ENCODE measurements at places on chromosomes 6 and 20.

DNA sequence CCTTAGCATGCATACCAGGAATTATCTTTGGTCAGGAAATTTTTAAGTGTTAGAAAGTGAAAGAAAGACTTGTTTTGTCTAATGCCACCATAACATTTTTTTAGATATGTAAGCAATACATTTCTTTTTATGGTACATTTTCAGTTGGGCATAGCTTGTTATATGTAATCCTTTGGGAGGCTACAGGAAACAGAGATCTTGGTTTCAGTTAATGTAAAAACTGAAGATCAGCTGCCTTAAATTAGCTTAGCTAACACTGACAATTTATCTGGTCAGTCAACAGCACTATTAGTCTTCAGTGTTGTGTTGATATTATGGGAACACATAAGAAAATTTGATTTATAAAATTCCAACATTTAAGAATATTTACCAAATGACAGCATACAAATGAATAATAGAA, 78.6 kb upstream of the SMIM8 start:
- no peak for DNase-seq

GRCh38 chr6:158174514-158174913, 6.4 kb downstream of the GTF2H5 start:
- DNase-seq = no peak

DNA sequence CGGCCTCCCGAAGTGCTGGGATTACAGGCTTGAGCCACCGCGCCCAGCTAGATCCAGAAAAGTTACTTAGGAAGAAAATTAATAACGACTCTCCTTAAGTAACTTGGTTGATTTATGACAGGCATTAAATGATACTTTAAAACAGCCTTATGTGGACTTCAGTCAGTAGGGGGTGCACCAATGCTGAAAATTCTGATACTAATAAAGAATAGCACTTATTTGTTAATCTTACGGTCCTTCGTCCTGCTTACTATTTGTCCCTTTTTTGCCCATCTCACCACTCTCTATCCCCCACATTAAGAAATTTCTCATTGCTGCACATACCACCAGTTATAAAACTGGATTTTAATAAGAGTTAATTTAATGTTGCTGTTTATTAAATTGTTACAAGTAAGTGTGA, 12.7 kb upstream of the PRELID3B start:
- DNase-seq = no peak

DNA sequence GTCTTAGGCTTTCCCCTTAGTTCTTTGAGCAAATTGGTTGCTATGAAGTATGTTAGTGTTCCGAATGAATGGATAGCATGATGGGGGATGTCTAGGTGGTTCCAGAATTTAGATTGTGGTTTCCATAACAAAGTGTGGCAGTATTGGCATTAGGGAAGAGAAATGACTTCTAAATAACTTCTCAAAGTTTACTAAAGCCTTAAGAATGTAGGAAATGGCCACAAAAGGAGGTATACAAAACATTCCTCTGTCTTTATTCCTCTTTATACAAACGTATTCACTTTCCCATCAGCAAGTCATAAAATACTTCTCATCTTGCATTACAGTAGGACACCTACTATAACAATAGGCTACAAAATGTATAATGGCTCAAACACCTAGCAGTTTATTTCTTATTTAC, 279.6 kb downstream of the ESR1 start:
- DNase-seq = no peak

DNA sequence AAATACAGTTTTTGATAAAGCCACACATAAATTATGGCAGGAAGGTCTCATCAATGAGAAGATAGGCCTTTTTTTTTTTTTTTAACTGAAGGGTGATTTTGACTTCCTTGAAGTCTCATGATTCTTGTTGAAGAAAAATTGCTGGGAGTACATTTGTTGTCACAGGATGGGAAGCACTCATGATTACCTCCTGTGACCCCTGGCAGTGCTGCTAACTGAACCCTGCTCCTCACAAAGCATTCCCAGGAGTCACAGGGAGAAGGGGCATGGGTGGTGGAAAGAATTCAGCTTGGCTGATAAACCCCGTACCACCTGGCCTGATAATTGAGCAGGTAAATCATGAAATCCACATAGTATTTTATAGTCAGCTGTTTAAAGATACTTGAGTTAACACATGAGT, 86.9 kb downstream of the CD109 start:
- no peak for DNase-seq

- DNase-seq = no peak
These were observed 33.4 kb upstream of the PRND start for GRCh38 chr20:4688305-4688704.

DNA sequence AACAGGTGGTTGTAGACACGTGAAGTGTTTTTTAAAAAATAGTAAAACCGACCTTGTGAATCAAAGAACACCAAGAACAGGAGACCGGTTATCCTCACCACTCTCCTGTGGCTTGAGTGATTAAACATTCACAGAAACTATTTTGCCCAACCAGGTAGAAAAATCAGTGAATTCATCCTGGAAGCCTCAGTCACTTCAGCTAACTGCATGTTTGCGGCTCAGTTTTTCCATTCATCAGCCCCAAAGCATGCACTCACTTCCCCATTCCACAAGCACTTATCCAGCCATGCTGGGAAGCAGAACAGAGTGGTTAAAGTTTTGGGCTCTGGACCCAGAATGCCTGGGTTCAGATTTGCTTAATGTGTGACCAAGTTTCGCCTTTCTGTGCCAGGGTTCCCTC, 2.4 kb downstream of the LRRN4 start:
- no peak for DNase-seq

DNA sequence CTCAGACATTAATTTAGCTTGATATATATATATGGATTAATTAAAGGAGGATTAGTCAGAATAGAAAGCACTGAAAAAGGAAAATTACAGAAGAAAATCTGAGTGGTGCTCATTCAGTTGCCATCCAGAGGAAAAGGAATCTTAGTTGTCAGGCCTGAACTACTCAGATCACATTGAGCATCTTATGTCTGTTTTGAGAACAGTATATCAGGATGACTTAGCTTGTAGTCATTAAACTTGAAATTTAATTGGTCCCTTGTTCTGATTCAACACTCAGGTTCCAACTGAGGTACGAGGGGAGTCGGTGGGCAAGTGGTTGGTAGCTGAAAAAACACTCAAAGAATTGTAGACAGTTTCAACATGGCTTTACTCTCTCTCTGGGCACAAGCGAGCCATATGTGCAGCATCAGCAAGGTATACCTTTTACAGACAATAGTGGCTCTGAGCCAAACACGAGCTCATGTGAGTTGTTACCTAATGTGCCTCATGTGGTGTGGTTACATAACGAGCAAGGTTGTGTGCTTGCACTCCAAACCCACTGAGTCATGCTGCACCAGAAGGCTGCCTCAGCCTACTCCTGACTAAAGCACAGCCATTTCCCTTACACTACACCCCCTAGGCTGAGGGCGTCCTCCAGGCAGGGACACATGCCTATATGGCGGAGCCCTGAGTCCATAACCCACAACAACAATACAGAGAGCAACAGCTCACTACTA, 73.0 kb upstream of the HMGN3 start:
- DNase-seq = peak; percentile 63

GRCh38 chr20:14288341-14289330, 48.8 kb downstream of the FLRT3 start:
- no peak for DNase-seq

- DNase-seq = no peak
These were observed 69.5 kb upstream of the MC3R start for GRCh38 chr20:56179051-56179450.

GRCh38 chr6:142414462-142415250, 112.8 kb downstream of the ADGRG6 start:
- DNase-seq = no peak

DNA sequence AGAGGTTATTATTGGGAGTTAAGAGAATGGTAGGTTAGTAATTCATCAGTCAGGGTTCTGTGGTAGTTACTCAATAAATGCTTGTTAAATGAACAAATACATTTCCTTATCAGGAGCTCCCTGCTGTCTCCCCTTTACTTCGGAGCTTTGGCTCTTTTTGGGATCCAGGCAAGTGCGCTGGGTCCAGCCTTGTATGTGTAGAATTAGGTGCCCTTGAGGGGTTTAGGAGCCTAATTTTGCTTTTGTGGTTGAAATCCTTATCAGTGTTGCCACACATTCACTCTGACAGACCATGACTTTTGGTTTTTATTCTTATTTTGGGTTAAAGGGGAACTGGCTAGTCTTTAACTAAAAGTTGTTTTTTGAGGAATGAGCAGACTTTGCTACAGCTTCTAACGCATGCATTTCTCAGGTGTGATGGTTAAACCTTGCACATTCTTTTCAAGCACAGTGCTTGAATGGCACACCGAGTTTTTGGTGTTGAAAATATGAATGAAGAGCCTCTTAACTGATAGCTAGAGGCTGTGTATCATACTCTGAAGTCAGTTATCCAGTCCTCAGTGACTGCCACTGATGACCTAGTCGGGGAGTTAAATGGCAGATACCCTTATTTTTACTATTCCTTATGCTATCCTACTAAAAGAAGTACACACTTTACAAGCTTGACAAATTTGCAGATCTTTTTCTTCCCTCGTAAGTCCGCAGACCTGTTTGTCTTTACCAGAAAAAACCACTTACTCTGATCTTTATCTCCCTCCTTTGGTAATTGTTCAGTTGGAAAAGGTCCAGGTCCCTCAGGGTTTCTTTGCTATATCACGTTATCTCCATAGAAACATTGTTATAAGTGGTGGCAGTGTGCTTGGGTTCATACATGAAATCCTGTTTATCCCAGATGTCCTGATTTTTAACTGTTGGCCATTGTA, 50.7 kb upstream of the PLCG1 start:
- DNase-seq = peak; percentile 99

DNA sequence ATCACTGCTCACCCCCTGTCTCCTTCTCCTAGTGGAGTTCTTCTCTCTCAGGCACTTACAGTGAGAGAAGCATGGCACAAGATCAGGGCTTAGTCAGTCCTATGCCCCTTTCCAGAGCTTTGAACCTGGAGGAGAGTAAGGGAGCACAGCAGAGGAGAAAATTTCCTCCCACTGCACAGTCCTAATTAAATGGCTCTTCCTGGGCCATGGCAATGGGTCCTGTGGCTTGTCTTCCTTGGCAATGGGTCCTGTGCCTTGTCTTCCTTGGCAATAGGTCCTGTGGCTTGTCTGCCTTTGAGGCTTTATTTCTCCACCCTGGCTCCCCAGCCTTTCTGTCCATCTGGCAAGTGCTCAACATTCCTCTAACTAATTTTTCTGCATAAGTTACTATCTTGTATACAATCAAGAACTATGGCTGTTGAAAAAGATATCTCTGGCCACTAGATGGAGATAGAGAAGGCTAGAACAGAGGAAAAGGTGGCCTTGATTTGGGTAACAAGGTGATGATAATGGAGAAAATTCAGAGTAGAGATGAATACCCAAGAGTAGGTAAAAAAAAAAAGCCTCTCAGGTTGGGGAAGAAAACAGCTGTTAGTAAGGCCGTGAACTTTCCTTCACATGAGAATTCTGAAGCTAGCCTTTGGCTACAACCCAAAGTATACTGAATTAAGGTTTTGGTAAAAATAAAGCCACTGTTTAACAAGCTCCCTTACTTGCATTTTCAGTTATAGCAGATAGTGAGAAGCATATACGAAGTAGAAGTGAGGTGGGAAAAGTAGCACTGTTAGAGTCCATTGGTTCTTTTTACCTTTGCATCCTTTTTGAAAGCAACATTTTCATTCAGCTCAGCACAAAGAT, 504.9 kb downstream of the DOK5 start:
- DNase-seq = peak; percentile 17

GRCh38 chr6:126722411-126722810, 382.5 kb downstream of the CENPW start:
- DNase-seq = no peak

DNA sequence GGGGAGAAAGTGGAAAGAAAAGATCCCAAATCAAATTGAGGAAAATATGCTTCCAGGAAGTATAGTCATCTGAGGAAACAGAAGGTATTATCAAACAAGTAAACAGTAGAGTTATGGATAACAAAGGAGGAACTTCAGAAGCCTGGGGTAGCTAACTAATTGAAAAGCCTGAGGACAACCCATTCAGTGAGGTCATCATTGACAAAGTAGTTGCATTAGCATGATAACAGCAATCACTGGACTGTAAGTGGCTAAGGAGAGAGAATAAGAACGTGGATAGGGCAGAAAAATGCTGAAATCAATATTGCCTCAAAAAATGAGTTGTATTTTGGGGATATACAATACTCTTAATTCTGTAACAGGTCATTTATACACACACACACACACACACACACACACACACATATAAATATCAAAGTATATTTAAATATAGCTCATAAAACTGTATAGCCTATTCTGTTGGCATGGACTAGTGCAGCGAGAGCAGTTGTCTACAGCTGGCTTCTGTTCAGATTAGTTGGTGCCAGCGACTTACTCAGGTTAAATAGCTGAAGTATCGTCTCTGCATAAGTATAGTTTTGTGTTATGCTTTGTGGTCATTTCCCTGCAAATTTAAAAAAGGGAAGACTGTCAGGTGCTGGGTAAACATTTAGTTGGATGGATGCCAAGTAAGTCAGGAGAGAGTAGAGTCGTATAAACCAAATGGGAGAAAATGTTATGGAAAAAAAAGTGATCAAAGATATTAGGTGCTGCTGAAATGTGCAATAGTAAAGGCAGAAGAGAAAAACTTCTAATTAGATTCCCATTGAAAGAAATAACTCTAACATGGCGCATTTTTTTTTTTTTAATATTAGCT, 33.8 kb upstream of the CTAGE9 start:
- DNase-seq = no peak

DNA sequence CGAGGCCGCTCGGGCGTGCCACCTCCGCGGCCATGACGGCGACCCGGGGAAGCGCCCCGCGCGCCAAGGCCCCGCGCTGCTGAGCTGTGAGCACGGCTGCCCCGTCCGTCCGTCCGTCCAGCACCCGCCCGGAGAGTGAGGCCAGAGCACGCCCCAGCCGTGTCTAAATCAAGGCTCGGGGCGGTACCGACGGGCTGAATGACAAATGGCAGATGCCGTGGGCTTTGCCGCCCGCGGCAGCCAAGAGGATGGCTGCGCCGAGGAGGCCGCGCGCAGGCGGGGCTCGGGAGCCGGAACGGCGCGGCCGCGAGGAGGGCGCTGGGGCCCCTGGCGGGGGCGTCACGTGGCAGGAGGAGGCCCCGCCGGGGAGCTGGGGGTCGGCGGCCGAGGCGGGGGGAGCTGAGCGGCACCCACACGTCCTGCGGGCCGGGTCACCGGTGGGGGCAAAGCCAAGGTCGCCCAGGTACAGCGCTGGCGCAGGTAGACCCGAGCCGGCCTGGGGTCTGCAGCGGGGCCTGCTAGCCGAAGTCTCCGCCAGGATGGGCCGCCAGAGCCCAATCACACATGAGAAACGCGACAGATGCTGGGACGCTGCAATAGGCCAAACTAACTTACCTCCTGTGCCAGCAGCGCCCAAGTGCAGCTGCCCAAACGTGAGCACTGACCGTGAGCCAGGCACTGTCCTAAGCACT, at the start of gene PLAGL1:
TSS of gene PLAGL1 (minus strand) at position 140 of the 692 bp plus-strand sequence. CDS start 60,123 bp downstream, outside the sequence.
- peak; percentile 16 for DNase-seq

DNA sequence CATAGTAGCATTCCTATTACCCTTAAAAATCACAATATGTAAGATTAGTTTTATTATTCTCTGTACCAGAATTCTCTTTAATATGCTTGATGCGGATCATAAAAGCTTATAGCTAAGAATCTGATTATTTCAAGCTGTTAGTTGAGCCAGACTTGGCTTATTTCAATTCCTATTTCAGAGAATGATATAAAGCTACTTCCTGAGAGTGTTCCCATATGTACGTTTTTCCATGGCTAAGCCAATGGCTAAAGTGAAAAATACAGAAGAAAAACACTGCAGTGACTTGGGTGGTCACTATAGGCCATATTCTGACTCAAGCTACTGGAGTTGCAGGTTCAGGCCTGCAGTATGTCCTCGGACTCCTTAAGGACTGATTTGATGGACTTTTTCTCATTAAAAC, 97.9 kb upstream of the EEF1E1 start:
- no peak for DNase-seq
